ENCODE measurements at places on chromosomes 7 and 10.
A peak's percentile ranks its signal among the peaks of the same experiment; 100 is the strongest.

- DNase-seq: peak; percentile 74
Measured at GRCh38 chr10:72340510-72341261, 14.0 kb downstream of the DNAJB12 start.

DNA sequence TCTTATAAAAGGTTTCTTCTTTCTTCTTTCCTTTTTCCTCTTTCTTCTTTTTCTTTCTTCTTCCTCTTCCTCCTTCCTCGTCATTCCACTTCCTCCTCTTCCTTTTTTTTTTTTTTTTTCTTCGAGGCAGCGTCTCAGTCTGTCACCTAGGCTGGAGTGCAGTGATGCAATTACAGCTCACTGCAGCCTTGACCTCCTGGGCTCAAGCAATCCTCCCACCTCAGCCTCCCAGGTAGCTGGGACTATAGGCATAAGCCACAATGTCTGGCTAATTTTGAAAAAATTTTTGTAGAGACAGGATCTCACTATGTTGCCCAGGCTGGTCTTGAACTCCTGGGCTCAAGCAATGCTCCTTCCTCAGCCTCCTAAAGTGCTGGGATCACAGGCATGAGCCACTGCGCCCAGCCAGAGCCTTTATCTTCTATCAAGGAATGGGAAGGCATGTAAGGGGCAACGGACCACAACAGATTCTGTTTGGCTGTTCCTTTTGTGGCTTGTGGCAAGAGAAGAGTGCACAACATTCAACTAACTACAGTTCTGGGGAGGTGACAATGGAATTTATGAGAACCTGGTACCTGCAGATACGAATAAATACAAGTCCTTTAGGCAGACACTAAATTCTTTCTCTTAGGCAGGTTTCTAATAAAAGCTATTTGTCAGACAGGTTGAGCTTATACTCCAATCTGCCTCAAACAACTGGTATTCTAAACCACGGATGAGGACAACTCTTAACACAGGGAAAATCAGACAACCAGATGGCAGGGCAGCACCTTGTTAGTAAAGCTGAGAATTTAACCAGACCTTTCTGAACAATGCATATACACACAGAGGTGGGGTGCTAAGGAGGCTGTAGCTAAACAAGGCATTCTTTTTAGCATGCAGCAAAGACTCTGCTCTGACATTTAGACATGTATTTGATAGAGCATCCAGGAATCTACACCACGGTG, 100.3 kb downstream of the DOCK4 start:
- DNase-seq: no peak

DNA sequence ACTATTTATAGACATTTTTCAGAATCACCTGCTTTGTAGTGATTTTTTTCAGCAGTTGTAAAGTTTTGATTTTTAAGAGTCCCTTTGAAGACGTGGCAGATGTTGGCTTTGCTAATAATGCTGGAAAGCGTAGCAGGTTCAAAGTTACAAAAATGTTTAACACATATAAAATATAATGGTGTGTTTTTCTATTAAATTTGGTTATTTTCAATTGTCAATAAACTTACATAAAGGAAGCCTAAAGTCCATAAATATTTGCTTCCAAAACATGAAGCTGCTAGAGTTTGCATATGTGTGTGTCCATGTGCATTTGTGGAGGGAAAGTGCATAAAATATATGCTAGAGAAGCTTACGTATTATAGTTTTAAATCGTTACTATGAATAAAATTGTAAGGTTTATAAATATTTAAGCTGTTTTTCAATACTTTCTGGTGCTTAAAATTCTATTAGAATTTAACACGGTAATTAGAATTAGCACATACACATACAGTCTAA, 3.7 kb downstream of the MEOX2 start:
- no peak for DNase-seq

- DNase-seq: peak; percentile 75
Measured at GRCh38 chr7:142603870-142604448, 145.3 kb upstream of the PRSS1 start.

GRCh38 chr10:30528429-30528786, 94.4 kb downstream of the MAP3K8 start:
- no peak for DNase-seq

GRCh38 chr10:131882151-131882550, 18.7 kb upstream of the PPP2R2D start:
- no peak for DNase-seq

GRCh38 chr10:61179771-61180170, 235.8 kb upstream of the RHOBTB1 start:
- DNase-seq: no peak

GRCh38 chr7:12741951-12742575, 54.6 kb downstream of the ARL4A start:
- DNase-seq: peak; percentile 42

- DNase-seq: no peak
Measured at GRCh38 chr7:155667241-155667829, 22.9 kb downstream of the RBM33 start.

DNA sequence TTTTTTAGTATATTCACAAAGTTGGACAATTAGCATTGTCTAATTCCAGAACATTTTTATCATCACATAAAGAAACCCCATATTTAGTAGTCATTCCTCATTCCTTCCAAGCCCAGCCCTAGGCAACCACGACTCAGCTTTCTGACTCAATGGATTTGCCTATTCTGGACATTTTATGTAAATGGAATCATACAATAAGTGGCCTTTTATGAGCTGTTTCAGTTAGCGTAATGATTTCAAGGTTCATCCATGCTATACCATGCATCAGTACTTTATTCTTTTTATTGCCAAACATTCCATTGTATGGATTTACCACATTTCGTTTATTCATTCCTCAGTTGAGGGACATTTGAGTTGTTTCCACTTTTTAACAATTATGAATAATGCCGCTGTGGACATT, 249.2 kb downstream of the DYNC1I1 start:
- DNase-seq: no peak

- DNase-seq: no peak
Measured at GRCh38 chr10:72625276-72625607, 637 bp downstream of the MICU1 start.

- DNase-seq: no peak
Measured at GRCh38 chr7:100148225-100148558, 526 bp upstream of the LAMTOR4 start.

GRCh38 chr7:85931919-85932318, 711.8 kb upstream of the GRM3 start:
- DNase-seq: no peak

- DNase-seq: peak; percentile 66
Measured at GRCh38 chr10:120969219-120969645, 118.1 kb downstream of the WDR11 start.

DNA sequence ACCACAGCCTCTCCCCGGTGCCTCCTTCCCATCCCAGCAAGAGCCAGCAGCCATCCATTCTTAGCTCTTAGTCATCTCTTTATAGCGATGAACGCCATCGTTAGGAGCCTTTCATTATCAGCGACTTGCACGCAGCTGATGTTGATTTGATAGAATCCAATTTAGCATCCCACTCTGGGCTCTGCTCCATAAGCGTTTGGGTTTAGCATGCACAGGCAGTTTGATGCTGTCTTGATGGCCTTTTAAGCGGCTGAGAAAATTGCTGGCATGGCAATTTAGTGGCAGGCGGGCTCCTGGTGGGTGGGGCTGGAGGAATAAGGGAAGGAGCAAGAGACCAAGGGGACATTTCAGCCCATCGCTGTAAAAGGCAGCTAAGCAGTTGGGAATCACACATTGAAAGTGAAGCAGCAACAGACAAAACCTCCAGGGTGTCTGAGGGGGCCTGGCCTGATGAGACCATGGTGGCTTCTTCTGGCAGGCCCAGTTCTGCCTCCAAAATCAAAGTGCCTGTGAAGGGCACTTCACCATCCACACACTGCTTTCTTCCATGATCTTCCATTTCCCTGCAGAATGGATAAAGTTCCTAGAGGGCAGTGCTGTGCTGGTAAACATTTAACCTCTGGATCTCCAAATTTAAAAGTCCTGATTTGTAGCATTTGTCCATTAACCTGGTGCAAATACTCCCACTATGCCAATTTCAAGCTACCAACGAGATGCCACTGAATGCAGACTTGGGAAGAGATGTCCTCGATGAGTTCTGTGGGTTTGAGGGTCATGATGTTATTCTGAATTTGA, 107.8 kb upstream of the PLXNA4 start:
- DNase-seq: no peak

GRCh38 chr10:43137717-43138020, 576 bp upstream of the CSGALNACT2 start:
- peak; percentile 51 for DNase-seq

GRCh38 chr7:103824251-103824650, 165.2 kb downstream of the RELN start:
- DNase-seq: no peak

DNA sequence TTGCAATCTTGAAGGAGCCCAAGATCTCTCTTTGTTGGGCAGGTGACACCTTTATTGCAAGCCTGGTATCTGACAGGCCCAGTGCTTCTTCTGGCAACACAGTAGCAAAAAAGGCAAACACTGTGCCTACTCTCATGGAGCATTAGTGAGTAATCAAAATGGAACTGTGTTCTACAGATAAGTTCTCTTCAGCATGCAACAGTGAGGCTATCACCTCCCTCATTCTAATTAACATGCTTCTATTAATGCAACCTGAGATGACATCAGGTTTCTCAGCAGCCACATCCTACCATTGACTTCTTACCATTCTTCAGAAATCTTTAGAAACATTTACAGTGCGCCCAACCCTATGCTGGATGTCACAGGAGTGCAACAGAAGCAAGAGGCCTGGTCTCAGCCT, 77.9 kb upstream of the KCNMA1 start:
- no peak for DNase-seq

GRCh38 chr10:132270256-132270655, 37.5 kb downstream of the STK32C start:
- DNase-seq: no peak

- DNase-seq: peak; percentile 64
Measured at GRCh38 chr7:130458257-130458656, 17.4 kb upstream of the CEP41 start.

DNA sequence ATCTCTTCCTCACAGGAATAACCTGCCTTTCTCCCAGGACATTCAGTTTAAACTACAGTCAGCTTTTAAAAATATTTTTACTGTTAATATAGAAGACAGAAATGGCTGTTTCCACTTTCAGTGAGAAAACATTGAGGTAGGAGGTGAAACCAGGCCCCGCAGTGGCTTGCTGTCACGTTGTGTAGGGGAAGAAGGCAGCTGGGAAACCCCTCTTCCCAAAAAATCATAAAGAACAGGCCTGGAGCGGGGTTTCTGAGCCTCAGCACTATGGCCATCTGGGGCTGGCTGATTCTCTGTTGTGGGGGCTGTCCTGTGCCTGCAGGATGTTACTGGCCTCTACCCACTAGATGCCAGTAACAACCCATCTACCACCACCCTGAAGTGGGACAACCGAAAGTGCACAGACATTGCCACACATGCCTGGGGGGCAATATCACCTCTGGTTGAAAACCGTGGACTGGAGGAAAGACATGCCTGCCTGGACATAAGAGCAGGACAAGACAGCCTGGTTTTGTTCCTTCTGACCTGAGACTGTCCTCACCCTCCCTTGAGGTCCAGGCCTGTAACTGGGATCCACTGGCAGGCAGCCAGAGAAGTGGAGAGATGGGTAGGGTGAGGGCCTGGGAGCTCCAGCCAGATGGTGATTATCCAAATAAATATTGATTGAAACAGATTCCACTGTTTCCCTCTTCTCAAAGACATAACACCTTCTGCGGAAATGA, 43.9 kb downstream of the KCNH2 start:
- peak; percentile 27 for DNase-seq

- no peak for DNase-seq
Measured at GRCh38 chr7:117889611-117890010, 16.4 kb upstream of the CTTNBP2 start.

- no peak for DNase-seq
Measured at GRCh38 chr7:93165447-93165846, 17.3 kb upstream of the SAMD9L start.

- DNase-seq: peak; percentile 64
Measured at GRCh38 chr7:519484-520390, at the start of gene PDGFA. Gene PDGFA (minus strand): TSS chr7:519846. CDS start chr7:519001, 845 bp downstream.

DNA sequence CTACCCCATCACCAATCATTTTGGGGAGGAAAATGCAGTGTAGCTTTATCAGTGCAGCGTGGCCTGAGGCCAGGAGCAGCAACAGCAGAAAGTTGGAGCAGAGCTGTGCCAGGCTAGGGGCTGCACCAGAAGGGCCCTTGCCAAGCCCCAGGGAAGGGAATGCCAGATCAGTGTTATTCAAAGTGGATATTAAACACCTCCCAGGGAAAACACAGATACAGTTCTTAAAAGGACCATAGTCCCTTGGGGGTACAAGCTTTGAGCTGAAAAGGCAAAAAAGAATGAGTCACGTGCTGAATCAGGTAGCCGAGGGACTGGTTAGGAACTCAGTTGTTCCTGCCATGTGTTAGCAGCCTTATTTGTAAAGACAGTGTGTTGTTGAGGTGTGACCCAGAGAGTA, 54.0 kb downstream of the GSDME start:
- DNase-seq: no peak

DNA sequence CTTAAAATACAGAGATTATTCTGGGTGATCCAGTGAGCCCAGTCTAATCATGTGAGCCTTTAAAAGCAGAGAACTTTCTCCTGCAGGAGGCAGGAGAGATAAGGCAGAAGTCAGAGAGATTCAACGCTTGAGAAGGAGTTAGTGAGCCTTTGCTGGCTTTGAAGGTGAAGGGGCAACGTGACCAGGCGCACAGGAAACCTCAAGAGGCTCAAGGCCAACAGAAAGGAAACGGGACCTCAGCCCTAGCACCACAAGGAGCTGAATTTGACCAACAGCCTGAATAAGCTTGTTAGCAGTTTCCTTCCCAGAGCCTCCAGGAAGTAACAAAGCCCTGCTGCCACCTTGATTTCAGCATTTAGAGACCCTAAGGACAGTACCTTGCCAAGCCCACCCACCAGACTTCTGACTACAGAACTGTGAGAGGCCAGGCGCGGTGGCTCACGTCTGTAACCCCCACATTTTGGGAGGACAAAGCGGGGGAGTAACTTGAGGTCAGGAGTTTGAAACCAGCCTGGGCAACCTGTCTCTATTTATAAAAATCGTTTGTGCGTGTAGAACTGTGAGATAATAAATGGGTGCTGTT, 87.3 kb upstream of the KAT6B start:
- peak; percentile 97 for DNase-seq

DNA sequence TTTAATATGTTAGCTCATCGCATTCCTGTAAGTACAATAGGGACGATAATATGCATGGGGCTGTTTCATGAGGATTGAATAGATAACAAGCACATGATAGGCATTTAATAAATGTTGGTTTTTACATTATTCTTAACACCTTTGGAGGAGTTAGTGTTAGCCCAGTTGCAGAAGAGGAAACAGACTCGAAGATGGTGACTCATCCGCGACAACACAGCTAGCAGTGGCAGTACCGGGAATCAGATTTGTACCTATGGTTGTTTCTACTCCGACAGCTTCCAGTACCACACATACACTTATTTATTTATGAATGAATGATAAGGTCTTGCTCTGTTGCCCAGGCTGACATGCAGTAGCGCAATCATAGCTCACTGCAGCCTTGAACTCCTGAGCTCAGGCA, 2.9 kb downstream of the LRMDA start:
- DNase-seq: peak; percentile 73

- peak; percentile 87 for DNase-seq
Measured at GRCh38 chr10:119445311-119445934, 97.1 kb downstream of the RGS10 start.

DNA sequence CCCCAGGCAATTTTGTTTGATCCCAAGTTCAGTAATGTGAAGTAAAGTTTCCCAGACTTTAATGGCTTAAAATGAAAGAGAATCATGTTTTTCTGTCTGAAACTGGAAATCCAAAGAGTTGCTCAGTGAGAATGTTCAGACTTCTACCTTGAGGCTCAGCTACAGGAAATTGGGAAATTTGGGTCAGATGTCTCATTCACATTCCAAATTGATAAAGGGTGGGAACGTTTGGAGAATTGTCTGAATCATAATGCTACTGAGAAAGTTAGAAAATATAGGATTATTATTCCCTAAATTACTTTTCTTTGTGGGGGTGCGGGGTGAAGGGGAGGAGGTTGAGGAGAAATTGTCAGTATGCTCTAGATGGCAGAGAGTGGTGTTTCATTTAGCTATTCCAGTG, 773.9 kb downstream of the LRMDA start:
- DNase-seq: no peak

All from NB4 (cell line).